NCI-H1092 treated with DMSO at 0.1 percent for 48 hours (cell line): ENCODE measurements at places on chromosomes 12 and 14.

DNA sequence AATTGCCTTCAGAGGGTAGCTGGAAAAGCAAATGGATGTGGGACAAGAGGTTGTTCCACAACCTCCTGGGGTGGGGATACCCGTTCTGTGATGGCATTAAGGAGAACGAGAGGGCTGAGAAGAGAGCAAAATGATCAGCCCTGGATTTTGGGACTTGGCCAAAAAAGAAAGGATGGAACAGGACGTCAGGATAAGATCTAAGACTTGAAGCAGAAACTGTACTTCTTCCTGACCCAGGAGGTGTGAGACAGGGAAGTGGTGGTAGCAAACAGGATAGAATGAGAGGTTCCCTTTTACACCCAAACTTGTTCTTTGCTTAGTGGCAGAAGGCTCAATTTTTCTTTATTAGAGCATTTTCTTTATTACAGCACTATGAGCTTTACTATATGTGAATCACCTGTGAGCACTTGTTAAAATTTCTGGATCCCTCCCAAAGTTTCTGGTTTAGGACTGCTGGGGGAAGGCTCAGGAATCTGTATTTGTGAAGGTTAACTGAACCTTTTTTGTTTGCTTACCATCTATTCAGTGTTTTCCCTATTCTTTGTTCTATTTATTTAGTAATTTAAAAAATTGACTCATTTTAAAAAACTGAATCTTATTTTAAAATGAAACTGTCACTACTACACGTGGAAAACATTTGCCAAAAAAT is 59.2 kb downstream of the ERC1 start:
- DNase-seq: no peak

GRCh38 chr12:56668197-56668457 is 20.0 kb downstream of the PTGES3 start:
- no peak for DNase-seq

DNA sequence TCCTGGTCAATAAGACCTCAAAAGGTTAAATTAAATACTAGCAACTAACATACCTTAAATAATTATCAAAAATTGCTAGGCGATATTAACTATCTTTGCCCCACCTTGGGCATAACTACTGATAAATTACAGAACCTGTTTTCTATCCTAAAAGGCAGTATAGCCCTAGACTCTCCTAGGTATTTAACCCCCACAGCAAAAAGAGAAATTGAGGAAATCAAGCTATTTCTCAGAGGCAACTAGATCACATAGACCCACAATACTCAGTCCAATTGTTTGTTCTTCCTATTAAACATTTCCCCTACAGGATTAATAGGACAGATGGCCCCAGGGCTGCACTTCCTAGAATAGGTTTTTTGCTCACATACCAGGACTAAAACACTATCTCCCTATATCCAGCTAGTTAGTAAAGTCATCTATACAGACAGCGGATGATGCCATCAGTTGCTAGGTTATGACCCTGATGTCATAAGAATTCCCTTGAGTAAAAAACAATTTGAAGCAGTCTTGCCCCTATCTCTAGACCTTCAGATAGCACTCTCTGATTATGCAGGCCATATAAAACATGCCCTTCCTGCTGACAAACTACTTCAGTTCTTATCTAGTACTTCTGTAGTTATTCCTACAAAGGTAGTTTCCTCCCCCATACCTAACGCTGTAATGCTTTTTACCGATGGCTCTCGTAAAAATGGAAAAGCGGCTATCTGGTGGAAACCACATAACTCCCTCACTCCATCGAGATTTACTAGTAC is 118.4 kb downstream of the PPHLN1 start:
- no peak for DNase-seq

DNA sequence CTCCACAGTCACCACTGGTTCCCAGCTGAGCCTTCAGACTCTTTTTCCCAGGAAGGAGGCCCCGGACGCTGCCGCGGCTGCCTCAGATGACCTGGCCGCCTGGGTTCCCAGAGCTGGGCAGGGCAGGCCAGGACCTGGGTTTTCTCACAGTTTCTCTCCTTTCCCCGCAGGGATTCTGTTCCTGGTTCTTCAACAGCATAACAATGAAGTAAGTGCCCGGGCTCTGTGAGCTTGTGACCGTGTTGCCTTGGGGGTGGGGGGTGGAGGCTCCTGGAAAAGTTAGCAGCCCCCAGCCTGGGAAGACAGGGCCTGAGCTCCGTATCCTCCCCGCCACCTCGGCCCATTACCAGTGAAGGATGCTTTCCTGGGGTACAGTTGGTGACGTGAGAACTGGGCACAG is 43.7 kb downstream of the TMEM63C start:
- DNase-seq: no peak

GRCh38 chr12:106954462-106955376 is 988 bp upstream of the TMEM263 start:
- DNase-seq: no peak

- DNase-seq: no peak
Observed at GRCh38 chr12:92603741-92604432, 98.9 kb upstream of the PLEKHG7 start.

GRCh38 chr14:22002860-22003284 is 329.3 kb upstream of the OR4E1 start:
- no peak for DNase-seq

GRCh38 chr12:54133772-54134375 is 54.9 kb downstream of the SMUG1 start:
- no peak for DNase-seq

GRCh38 chr12:108896336-108896735 is 16.4 kb downstream of the DAO start:
- no peak for DNase-seq

- no peak for DNase-seq
Observed at GRCh38 chr12:79685068-79685467, 5.7 kb downstream of the PAWR start.

DNA sequence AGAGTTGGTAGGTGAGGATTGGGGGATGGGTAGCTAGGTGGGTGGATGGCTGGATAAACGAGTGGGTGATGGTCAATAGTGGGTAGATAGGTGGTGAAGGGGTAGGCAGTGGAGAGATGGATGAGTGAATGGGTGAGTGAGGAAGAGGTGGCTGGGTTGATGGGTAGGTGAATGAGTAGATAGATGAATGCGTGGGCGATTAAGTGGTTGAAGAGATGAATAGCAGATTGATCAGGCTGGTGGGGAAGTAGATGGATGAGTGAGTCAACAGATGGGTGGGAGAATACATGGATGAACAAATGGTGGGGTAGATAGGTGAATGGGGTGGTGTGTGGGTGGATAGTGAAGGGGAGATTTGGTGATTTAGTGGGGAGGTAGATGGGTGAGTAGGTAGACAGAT is 51.1 kb downstream of the SYNE3 start:
- no peak for DNase-seq

DNA sequence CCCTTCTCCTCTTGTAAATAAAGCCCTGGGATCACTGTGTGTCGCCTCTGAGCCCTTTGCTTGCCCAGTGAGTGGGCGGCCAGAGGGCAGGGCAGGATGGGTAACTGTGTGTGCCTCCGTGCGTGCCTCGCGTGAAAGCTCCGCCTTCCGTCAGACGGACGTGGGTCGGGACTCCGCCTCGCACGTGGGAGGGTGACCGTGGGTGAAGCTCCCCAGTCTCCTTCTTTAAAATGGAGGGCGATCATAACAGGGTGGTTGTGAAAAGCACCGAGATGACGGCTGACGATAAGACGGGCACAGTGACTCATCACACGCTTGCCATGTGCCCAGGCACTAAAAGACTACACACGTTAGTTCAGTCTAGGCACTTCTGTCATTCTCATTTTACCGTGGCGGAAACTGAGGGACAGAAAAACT is 9.2 kb downstream of the PHB2 start:
- no peak for DNase-seq

- peak; percentile 61 for DNase-seq
Observed at GRCh38 chr14:89902881-89903280, 51.6 kb downstream of the EFCAB11 start.

DNA sequence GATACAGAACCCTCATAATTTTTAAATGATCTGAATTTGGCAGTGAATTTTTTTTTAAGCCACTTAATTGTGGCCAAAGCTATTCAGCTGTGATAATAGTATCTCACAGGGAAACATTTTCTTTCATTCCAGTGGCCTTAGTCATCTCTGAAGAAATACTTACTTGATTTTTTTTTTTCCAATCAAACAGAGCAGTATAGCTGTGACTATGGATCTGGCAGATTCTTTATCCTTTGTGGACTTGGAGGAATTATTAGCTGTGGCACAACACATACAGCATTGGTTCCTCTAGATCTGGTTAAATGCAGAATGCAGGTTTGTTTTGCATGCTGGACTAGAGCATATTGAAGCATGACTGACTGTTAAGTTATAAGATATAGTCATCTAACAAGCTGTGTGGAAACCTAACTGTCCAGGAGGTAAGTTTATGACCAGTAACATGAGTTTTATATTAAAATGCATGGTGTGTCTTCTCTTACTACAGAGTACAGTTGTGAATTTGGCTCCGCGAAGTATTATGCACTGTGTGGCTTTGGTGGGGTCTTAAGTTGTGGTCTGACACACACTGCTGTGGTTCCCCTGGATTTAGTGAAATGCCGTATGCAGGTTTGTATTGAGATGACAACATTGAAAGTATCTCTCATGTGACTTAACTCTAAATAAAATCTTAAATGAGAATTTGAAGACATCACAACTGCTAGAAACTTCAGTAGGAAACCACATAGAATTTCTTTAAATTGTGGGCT is 1.9 kb downstream of the SLC25A3 start:
- DNase-seq: no peak

DNA sequence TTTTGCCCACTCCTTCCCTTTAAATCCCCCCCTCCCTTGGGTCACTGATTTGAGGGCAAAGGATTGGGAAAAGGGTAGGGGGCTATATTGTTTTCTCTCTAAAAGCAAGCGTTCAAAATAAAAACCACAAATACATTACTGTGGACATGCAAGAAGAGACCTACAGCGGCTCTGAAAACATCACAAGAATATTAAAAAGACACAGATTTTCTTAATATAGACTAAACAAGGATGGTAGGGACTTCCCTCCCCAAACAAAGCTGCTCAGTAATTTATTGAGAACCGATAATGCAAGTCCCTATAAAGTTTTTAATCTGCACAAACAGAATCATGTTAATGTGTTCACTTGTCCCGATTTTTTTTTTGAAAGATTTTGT is 12.9 kb downstream of the TBX3 start:
- no peak for DNase-seq

GRCh38 chr12:27672643-27673042 is 23.6 kb upstream of the REP15 start:
- DNase-seq: no peak

DNA sequence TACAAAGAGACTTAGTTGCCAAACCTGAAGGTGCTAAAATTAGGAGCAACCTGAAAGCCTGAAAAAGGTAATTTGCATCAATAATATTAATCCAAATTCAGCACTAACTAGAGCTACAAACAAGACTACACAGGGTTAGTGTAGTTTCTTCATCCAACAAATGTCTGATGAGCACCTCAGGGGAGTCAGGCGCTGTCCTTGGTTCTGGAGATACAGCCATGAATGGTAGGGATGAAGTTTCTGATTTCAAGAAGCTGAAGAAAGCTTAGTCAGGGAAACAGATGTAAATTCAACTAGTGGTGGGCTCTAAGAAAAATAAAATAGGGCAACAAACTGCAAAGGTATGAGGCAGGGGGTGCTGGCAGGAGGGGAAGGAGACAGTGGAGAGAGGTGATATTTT is 266.3 kb downstream of the GLT1D1 start:
- DNase-seq: no peak
